ENCODE measurements at places on chromosomes 7 and 10.
A peak's percentile ranks its signal among the peaks of the same experiment; 100 is the strongest.

GRCh38 chr10:61897671-61898434 lies 3.6 kb upstream of the ARID5B start:
- peak; percentile 63 for DNase-seq

- DNase-seq = no peak
Measured at GRCh38 chr7:76281706-76282343, 20.6 kb upstream of the HSPB1 start.

- DNase-seq = no peak
Measured at GRCh38 chr7:7812112-7812511, 93.7 kb upstream of the RPA3 start.

DNA sequence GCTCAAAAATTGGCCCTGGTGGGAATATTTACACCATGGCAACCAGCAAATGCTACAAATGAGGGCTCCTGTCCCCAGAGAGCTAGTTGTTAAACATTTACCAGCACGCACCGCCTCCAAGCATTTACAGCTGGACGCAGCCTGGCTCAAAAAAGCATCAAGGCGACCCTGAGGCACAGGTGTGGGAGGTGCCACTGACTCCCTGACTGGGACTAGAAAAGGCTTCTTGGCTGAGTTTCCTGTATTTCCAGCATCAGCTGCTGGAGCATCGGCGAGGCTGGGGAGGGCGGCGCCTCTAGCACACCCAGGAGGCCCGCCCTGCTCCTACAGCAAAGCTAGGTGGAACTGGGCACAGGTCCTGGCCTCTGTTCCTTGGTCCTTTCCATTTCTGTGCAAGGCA lies 43.5 kb upstream of the ZRANB1 start:
- no peak for DNase-seq

DNA sequence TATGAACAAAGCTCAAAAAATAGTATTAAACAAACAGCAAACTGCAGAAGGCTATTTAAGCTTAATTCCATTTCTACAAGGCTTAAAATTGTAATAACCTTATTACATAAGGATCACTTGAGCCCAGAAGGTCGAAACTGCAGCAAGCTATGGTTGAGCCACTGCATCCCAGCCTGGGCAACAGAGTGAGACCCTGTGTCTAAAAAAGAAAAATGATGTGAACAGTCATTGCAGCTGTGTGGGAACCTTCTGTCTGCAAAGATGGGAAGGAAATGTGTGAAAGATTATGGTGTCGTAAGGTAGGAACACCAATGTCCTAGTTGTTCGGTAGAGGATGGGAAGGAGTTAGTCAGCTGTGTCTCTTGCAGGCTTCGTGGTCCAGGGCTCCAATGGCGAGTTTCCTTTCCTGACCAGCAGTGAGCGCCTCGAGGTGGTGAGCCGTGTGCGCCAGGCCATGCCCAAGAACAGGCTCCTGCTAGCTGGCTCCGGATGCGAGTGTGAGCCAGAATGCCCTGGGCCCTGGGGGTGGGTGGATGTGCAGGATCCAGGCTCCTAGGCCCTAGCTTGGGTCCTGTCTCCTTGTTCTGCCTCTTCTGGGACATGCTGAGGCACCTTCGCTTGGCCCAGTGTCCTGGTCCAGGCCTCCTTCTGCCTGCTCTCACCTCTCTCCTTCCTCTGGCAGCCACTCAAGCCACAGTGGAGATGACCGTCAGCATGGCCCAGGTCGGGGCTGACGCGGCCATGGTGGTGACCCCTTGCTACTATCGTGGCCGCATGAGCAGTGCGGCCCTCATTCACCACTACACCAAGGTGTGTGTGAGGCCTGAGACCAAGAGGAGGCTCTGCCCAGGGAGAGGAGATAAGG lies 9.1 kb downstream of the C10orf62 start:
- no peak for DNase-seq

DNA sequence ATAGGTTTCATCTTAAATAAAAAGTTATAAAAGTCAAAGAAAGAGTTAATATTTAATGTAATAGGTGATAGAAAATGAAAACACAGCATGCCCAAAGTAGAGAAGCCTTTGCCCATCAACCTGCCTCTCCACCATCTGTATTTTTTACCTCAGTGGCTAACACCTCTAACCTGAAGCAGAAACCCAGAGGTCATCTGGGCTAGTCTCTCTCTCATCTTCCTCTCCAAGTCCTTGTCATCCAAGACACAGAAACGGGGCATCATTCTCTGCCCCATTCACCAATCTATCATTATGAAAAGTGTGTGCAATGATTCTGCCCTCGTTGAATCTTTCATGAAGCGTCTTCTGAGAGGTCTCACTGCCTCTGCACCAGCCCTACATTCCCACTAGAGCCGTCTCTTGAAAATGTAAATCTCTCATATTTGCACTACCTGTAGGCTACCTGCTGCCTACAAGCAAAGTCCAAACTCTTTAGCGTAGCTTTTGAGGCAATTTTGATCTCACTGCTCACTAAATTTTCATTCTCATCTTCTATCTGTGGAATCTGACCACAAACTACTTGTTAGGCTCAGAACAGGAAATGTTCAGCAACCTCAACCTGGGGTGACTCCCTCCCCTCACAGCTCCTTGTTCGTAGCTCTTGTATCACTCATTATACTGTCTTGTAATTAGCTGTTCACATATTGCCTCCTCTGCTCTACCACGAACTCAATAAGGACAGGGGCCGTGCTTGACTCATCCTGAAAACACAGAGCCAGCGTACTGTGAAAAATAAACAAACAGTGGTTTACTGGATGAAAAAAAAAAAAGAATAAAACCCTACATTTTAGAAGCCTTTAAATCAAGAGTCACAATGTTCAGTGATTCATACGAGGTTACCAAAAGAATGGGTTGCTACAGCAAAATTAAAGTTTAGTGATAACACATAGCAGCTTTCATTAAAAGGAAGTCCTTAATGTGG lies 83.1 kb downstream of the CTNNA3 start:
- DNase-seq = peak; percentile 80

DNA sequence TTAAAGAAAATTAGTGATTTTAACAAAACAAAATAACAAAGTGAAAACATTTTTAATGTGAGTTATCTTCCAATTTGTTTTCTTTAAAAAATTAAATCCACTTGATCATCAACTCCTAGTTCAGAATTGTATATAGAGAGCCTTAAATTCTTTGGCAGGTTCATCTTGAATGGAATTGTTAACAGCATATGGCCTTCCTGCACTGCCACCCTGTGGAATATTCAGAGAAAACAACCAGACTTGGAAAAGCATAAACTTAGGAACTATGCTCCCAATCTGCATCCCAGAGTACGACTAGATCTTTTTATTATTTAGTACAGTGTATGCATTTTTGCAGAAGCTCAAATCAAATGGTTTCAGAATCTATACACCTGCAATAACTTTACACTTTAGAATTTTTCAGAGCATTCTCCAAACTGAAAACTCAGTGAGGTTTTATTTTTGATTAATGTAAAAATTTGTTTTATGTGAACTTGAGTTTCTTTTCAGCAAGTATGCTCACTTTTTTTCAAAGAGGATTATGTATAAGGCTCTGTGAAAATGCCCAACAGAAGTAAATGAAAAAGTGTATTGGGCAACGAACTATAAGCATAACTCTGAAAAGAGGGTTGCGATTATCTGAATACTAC lies 44.9 kb upstream of the ANK3 start:
- peak; percentile 62 for DNase-seq

DNA sequence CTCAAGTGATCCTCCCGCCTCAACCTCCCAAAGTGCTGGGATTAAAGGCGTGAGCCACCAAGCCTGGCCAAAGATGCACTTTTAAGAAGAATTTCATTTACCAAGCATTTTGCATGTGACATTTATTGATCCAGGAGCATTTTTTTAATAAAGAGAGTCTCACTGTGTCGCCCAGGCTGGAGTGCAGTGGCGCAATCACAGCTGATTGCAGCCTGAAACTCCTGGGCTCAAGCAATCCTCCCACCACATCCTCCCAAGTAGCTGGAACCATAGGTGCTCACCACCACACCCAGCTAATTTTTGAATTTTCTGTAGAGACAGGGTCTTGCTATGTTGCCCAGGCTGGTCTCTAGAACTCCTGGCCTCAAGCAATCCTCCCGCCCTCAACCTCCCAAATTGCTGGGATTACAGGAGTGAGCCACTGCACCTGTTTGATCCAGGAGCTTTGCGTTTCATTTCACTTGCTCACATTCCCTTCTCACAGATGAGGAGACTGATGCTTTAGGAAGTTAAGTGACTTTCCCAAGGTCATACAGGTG lies 4.4 kb upstream of the TBL2 start:
- no peak for DNase-seq

GRCh38 chr7:16594061-16594460 lies 51.5 kb downstream of the ANKMY2 start:
- peak; percentile 14 for DNase-seq

DNA sequence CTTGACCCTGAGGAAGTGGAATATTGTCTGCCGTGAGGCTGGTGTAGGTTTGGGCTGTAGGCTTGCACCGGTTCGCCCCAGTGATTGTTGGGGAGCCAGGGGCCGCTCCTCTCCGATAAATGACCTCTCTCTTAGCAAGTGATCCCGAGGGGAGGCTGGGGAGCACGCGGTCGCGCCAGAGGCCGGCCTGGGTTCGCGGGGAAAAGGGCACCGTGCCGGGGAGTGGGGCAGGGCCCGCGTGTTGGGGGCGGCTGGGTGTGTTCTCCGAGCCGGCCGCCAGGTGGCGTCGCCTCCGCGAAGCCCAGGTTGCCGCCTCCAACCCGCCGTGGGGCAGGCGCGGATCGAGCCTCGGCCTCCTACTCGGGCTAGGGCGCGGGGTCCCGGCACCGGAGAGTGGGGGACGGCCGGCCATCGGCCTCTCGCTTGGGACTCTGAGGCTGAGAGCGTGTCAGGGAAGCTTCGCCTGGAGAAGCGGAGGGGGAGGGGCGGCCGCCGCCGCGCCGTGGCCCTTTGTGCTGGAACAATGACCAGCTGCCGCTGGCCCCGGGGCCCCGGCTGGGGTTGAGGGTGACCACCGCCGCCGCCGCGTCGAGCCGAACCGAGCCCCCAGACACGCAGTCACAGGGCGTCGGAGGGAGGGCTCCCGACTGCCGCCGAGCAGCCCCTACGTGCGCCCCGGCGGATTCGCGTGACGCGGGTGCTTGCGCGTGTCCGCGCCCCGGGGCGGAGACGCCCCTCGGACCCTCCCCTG lies 442 bp upstream of the LZTS2 start:
- DNase-seq = peak; percentile 72

- DNase-seq = no peak
Measured at GRCh38 chr10:131928248-131929095, 27.7 kb downstream of the PPP2R2D start.

DNA sequence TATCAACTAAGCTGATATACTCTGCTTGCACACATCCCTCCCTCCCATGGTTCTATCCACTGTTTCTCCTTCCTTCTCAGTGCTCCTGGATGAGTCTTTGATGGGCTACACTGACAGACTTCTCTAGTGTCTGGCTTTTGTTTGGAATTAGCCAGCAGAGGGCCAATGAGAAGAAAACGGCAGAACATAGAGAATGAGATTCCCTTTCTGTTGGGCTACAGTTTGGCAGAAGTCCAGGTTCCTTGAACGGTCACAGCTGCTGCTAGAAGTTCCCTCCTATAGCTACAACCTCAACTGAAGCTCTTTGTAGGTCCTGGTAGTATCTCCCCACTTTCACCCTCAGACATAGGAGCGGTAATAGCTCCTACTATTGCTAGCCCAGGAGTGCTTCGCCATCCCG lies 251.1 kb upstream of the LRRN3 start:
- peak; percentile 13 for DNase-seq

DNA sequence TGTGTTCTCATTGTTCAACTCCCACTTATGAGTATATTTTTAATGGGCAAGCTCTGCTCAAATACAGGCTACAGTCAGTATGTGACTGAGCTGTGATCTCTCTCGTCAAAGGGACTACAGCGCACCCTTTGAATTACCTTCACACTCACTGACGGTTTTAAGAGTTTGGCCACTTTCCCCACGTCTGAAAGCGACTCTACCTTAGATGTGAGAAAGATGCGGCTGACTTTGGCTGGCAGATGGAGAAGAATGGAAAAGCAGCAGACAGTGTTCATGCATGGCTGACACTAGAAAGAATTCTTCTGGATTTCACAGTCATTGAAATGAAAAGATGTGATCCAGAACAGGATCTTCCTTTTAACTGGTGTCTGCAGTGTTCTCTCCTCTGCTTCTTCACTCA lies 2.0 kb upstream of the ATRNL1 start:
- DNase-seq = no peak

DNA sequence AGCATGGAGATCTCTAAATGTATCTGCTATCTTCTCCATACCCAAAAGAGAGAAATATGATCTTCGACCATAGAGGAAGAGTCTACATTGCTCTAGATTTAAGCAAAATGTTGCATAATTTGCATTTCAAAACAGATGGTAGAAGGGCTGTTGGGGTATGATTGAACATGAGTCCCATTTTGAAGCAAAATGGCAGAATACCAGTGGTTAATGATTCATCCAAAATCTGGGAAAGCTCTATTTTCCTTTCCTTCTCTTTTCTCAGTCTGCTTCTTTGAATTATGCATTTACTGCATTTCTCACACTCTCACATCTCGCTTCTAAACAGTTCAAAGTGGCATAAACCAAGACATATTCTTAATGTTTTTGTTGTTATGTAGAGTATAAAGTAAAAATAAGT lies 178.5 kb downstream of the MACC1 start:
- no peak for DNase-seq

DNA sequence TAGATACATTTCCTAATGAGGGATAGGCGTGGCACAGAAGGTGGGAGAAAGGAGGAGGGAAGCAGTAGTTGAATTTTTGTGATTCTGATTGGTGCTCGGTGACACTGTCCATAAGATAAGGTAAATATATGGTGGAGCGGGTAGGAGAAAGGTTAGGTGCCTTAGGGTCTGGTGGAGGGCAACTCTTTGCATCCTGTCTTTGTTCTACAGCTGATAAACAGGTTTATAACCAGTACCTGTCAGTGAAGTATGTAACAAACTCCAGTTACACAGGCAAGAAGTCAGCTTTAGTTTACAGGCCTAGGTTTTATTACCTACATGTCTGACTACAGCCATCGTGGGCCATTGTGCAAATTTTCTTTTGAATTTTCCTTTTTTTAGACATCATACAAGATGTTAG lies 10.9 kb upstream of the FAM180A start:
- DNase-seq = no peak

- DNase-seq = no peak
Measured at GRCh38 chr7:151361193-151361959, 19.8 kb downstream of the NUB1 start.

DNA sequence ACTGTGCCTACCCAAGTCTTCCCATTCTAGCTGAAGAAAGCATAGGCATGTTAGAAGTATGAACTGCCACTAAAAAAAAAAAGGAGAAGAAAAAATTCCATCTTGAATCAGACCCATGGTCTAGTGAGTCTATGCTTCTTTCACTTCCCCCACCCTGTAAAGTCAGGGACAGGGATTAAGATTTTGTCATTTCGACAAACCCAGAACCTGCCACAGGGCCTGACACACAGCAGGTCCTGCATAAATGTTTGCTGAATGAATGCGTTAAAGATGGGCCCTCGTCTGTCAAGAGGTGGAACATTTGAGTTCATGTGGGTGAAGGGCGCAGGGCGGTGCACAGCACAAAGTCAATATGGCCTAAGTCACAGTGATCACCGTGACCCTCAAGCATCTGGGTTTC lies 4.9 kb downstream of the HIPK2 start:
- DNase-seq = no peak

GRCh38 chr10:126701526-126701925 lies 31.0 kb upstream of the C10orf90 start:
- DNase-seq = no peak

GRCh38 chr7:117279931-117280557 lies 42.8 kb downstream of the WNT2 start:
- DNase-seq = no peak

All from EL (cell line).